ENCODE measurements at places on chromosomes 3 and 15.

GRCh38 chr15:40157778-40158447, 3.0 kb upstream of the BUB1B start:
- no peak for DNase-seq

DNA sequence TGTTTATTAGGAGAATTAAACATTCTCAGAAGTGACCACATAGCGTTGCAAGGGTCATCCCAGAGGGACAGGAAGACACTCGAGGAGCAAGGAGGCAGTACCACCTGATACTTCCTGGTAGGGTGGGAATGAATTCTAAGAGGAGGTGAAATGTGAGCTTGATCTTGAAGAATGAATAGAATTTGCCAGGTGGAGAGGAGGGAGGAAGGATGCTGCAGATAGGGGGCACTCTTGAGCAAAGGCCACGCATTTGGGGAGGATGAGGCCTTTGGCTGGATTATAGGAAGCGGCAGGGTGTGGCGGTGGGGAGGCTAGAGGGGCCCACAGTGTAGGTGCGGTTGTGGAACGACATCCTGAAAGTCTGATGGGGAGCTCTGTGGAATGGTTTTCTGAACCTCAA, 33.5 kb downstream of the CHCHD6 start:
- DNase-seq: no peak

DNA sequence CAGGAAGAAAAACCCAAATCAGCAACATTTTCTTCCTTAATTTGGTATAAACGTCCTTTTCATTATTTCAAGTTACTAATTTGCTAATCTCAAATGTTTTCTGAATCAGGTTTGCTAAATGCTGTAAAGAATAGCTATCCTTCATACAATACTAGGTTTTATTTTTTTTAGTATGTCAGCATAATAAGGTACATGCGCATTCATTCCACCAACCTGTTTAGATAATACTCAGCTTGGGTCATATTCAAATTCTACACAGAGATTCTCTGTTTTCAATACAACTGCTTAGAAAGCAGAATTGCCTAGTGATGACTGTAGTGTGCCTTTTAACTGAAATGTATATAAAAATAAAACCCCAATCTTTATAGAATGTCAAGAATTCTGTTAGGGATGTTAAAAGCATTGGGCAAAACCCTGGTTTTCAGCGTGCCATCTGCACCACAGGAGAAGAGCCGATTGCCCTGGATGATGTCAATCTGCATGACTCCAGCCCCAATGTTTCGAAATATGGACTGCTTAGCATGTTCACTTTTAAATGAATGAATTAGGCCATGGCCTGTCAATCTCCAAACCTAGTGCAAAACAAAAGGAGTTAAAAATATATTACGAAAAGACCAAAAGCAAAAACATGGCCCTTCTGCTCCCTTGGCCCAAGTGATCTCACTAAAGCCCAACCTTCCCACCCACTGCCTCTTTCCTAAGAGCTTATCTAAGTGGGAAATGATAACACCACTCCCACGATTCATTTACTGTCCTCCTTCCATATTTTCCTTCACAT, 107.4 kb downstream of the GLDN start:
- no peak for DNase-seq

DNA sequence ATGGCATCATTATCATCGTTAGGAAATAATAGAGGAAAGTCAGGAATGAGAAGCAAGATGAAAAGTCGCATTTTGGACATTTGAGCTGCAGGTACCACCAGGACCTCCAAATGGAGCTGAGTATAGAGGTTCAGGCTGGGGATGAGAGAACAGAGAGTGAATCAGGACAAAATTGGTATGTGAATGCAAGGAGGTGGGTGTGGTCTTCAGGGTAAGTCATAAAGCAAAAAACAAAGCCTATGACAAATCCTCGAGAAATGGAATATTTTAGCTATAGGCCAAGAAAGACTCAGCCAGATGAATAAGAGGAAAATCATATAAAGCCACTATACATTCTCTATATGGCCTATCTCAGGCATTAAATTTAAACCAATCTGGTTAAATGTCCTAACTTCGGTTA, 841.3 kb downstream of the ROBO1 start:
- DNase-seq: no peak
